ENCODE measurements at places on chromosomes 16 and 17.
A peak's percentile ranks its signal among the peaks of the same experiment; 100 is the strongest.

DNA sequence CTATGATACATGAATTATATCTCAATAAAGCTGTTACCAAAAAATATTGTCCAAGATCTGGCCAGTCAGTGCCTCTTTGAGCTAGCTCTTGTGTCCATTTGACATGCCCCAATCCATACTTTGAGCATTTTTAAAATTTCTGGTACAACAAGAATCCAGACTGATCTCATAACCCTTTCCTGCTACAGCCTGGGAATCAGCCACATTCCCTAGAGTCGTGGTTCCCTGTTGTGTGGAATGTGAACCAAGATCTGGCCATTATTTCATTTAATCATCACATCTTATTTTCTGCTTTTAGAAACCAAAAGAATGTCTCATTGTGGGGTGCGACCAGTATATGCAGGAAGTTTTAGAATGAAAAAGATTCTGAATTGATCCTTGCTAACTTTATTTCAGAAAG, 34.3 kb upstream of the RPRML start:
- DNase-seq: no peak

DNA sequence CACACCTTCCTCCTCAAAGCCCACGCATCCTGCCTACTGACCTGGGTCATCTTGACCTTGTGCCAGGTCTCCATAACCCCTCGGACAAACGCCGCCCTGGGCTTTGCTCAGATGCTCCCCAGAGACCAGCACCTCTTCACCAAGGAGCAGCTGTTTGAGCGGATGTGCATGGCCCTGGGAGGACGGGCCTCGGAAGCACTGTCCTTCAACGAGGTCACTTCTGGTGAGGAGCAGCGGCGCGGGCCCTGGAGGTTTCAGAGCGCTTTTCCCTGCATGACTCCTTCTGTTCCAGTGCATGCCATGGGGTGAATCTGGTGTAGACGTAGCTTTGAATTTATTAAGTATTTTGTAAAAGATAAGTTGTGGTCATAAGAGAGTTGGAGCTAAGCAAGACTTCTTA, 7.6 kb upstream of the RPL13 start:
- DNase-seq: no peak

DNA sequence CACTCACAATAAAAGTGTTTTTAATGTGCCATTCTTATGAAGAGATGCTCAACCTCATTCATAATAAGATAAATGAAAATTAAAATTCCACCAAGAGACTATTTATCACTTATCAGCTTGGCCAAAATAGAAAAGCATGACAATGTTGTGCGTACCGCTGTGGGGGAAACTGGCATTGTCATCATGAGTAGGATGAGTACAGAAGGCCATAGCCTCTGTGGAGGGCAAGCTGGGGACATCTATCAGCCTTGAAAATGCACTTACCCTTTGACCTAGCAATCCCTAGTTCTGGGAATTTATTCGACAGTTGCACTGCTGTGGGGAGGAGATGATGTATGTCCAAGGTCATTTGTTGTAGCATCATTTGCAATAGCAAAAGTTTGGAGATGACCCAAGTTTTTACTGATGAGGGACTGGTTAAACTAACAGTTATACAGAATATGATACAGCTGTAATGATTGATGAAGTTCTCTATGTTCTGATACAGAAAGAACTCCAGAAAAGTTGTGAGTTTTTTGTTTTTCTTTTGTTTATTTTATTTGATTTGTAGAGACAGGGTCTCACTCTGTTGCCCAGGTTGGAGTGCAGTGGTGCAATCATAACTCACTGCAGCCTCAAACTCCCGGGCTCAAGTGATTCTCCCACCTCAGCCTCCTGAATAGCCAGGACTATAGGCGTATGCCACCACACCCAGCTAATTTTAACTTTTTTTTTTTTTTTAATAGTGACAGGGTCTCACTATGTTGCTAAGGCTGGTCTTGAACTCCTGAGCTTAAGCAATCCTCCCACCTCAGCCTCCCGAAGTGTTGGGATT, 13.7 kb upstream of the PRKCB start:
- no peak for DNase-seq

GRCh38 chr17:5911919-5912318, 158.3 kb upstream of the WSCD1 start:
- no peak for DNase-seq

GRCh38 chr17:16002708-16003260, 3.2 kb downstream of the TTC19 start:
- DNase-seq: no peak

DNA sequence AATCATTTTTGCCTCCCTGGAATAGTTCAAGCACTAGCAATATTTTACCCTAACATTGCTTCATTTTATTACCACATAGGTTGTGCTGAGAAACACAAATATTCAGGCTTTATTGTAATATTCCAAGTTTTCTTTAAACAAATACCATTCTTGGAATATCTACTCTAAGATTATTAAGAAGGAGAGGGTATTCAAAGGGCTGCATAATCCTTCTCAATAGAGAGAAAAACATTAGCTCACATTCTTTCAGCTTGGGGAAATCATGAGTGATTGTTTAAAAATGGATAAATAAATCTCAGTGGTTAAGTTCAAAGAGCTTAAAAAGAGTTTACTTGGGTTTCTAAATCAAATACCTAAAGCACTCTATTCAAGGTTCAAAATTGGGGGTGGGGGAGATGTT, 111.9 kb upstream of the CORO6 start:
- no peak for DNase-seq

DNA sequence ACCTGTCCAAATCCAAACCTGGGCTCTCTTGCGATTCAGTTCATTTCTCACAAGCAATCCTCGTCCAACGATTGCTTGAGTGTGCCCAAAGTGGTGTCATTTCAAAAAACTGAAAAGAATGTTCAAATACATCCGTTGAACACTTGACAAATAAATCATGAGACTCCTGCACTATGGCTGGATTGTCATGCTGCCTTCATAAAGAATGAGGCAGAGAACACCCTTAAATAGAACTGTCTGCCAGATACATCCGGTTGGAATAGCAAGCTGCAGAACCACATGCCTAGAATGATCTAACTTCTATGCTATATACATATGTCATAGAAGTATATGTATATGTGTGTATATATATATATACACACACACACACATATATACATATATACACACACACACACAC, 55.4 kb upstream of the HAPSTR1 start:
- no peak for DNase-seq

- DNase-seq: no peak
These were observed 15.7 kb downstream of the CRLF3 start for GRCh38 chr17:30808785-30809286.

GRCh38 chr17:48299760-48300159, 130.3 kb downstream of the SKAP1 start:
- no peak for DNase-seq

- no peak for DNase-seq
These were observed 77.2 kb downstream of the TOX3 start for GRCh38 chr16:52469775-52470174.

GRCh38 chr17:39244016-39244599, 18.4 kb upstream of the STAC2 start:
- DNase-seq: no peak

- DNase-seq: no peak
These were observed 37.9 kb downstream of the PIGL start for GRCh38 chr17:16254773-16255400.

DNA sequence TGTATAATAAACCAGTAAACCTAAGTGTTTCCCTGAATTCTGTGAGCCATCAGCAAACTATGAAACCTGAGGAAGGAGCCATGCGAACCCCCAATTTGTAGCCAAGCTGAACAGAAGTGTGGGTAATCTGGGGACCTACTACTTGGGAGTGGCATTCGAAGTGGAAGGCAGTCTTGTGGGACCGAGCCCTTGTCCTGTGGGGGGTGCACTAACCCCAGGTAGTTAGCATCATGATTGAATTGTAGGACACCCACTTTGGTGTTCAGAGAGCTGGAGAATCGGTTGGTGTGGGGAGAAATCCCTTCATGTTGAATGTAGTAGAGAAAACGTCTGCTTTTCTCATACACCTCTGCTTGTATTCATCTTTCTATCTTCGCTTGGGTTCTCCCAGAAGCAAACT, 79.7 kb upstream of the CPHXL start:
- no peak for DNase-seq

DNA sequence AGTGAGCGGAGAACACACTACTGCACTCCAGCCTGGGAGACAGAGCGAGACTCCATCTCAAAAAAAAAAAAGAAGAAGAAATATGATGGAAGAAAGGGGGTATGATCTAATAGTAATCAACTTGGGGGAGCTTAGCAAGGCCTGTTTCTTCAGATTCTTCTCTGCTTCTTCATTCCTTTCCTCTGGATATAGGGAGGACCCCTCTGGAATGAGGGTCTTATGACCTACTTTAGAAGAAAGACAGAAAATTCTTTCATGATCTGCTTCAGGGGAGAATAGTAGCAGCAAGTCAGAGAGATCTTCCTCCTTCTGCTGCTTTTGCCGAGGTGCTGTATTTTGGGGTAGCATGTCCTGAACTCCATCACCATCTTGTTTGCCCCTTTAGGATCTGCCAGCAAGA, 44.9 kb upstream of the ETV4 start:
- DNase-seq: no peak

DNA sequence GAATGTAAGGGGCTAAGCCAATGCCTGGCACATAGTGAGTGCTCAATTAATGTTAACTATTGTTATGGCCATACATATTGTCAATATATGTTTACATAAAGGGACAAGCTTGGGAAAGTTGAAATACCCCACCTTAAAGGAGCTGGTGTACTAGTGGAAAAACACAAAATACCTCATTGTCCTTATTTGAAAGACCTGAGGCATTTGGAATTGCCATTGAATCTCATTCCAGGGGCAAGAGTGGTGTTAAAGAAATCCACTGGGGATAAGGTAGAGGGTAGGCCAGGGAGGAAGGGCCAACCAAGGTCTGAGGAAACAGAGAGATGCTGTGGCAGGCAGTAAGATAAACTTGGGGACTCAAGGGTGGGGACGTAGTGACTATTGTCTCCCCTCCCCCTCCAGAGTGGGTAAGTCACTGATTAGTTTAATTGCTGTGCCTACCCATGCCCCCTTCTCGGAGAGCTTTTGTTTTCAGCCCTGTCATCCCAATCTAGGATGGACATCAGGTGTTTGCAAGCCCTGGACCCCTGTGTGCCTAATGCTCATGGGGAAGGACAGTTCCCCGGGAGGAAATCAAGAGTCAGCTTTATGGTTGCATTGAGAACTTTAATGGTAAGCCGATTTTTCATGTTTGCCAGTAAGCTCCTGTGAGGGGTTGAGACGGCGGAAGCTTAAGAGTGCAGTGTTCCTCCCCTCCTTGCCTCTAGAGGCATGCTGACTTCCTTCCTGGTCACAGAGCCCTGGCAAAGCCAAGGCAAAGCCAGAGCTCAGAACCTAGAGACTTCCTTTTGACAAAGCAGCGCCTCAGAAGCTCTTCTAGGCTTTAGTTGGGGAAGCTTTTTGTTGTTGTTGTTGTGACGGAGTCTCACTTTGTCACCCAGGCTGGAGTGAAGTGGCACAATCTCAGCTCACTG, 2.5 kb upstream of the HEATR9 start:
- no peak for DNase-seq

DNA sequence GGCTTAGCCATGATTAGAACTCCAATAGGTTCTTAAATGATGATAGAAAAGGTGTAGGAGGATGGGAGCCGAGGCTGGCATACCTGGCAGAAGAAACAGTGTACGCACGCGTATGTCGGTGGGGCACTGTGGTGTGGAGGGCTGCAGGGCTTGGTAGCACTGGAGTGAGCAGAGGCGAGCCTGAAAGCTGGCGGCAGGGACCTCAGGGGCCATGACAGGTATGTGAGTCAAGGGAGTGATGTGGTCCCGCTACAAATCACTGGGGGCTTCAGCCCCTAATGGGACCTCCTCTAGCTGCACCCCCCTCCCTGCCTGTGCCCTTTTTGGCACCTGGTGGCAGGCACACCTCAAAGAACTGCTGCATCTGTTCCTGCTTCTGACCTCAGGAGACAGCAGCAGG, 67.3 kb downstream of the RAI1 start:
- no peak for DNase-seq

- no peak for DNase-seq
These were observed 9.9 kb upstream of the USP32 start for GRCh38 chr17:60401819-60402218.

- DNase-seq: no peak
These were observed 11.5 kb downstream of the CLUH start for GRCh38 chr17:2700030-2700490.

GRCh38 chr17:12422651-12423050, 243.0 kb upstream of the MYOCD start:
- no peak for DNase-seq

- DNase-seq: peak; percentile 39
These were observed 20.5 kb downstream of the CDIP1 start for GRCh38 chr16:4517812-4518680.

DNA sequence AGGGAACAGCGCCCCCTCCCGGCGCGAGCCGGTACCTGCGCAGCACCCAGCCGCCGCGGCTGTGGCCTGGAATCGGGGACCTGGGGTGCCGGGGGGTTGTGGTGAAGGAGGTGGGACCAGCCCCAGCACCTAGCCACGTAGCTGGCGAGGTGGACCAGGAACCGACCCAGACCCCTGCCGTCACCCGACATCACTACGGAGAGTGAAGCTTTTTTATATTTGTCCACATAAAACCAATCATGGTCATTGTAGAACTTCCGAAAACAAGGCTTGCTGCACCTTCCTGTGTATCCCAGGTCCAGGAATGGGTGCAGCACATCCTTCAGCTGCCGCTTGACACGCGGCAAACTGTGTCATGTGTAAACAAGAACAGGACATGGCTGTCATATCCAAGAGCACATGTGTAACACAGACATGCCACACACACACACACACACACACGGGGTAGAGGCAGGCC, 1.3 kb downstream of the HBQ1 start:
- DNase-seq: no peak

GRCh38 chr17:13024526-13025257, 6.9 kb upstream of the ELAC2 start:
- DNase-seq: peak; percentile 46

DNA sequence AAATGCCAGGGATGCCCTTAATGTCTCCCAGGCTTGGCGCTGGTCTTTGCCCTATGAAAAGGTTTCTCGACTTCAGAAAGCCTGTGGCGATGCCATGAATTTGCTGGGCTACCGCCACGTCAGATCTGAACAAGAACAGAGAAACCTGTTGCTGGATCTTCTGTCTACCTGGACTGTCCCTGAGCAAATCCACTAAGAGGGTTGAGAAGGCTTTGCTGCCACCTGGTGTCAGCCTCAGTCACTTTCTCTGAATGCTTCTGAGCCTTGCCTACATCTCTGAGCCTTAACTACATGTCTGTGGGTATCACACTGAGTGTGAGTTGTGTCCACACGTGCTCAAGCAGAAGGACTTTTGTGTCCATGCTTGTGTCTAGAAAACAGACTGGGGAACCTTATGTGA, 11.4 kb downstream of the CHST4 start:
- no peak for DNase-seq

GRCh38 chr17:8419305-8419704, 16.4 kb upstream of the NDEL1 start:
- DNase-seq: no peak
